ENCODE measurements at places on chromosomes 12 and 14.

GRCh38 chr12:21911832-21912231 is 29.4 kb downstream of the ABCC9 start:
- no peak for DNase-seq

DNA sequence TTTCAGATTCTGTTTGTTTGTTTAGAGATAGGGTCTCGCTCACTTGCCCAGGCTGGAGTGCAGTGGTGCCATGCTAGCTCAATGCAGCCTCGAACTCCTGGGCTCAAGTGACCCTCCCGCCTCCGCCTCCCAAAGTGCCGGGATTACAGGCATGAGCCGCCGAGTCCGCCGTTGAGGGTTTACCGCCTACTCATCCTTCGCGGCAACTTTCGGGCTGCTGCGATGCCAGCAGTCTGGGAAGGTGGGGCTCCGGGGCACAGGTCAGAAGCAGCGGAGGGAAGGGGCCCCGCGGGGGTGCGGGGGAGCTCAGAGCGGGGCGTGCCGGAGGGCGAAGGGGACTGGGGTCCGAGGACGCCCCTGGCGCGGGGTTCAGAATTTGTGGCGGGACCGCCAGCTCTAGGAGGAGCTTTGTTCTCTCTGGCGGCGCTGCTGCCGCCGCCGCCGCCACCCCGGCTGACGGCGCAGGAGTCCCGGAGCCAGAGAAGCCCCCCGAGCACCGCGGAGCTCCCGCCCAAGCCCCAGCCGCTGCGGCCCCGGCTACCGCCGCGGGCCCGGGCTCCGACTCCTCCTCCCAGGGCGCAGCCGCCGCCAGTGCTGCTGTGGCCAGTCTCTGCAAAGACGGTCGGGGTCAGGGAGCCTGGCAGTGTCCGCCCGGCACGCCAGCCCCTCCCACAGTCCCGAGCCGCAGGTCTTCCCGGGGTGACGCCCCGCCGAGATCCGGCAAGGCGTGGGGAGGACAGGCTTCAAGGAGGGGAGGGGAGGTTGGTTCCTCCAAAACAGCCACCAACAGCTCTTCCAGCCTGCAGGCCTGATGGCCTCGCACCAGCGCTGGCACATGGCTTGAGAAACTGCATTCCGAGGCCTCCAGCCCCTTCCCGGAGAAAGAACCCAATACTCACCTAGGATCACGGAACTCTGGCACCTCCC is 10.9 kb upstream of the KRT77 start:
- DNase-seq, result no peak

DNA sequence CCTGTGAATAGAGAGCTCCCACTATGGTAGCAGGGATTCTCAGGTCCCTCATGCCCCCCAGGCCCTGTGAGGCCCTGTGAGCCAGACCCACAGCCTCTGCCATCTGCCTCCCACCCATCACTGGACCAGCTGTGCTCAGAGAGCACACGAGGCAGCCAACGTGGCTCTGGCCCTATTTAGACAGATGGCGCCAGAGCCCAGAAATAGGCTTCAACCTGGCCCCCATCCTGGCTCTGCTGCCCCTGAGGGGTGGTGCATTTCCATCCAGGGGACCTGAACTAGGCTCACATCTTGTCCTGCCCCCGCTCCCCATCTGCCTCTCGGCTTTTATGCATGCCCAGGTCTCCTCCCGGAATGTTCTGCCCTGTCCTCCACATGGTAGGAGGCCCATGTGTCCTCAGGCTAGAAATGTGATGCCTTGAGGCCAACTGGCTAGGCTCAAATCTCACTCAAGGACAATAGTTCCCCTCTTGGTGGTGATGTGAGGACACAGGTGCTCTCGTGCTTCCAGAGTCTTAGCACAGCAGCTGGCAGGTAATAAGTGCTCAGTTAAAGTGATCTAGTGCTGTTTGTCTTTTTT is 18.9 kb downstream of the TMEM63C start:
- DNase-seq, result no peak

DNA sequence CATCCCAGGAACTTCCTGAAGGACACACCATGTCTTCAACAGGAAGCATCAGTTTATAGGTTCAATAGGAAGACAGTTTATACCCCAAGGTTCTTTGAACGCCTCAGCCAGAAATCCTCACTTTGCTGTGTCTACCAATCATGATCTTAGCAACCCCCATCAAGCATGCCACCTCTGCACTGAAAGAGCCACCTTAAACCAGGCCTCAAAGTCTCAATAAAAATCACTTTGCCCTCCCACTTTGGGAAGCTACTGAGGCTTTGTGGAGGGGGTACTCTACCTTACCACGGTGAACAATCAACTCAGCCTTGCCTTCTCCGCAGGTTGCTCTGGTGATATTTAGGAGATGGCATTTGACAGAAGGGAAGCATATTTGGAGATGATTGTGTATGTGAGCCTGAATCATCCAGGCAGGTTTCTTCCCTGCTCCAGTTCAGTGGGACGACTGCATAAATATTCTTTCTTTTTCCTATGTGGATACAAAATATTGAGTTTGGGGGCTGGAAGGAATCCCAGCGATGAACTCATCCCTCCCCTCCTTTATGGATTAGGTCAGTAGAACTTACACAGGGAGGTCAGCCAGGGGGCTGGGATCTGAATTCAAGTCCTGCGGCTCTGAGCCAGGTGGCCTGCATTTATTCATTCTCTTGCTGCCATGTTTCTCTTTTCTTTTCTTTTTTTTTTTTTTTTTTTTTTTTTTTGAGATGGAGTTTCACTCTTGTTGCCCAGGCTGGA is 42.8 kb upstream of the VASH1 start:
- DNase-seq, result no peak

GRCh38 chr12:132353811-132354210 is 24.4 kb upstream of the GALNT9 start:
- DNase-seq, result no peak

DNA sequence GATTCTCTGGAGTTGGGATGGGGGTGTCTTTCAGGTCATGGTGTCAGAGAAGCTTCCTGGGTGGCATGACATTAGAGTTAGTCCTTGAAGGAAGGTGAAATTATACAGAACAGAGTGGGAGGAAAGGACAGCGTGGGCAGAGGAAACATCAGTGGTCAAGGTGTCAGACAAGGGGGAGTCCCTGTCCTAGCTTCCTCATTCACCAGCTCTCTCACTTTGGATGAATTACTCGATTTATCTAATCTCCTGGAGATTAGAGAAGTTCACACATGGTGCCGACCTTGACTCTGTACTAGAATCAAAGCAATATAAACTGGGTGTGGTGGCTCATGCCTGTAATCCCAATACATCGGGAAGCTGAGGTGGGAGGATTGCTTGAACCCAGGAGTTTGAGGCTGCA is 492.9 kb downstream of the VRK1 start:
- no peak for DNase-seq
